ENCODE measurements at places on chromosomes 1 and 21. TPM values are rescaled to one million over a fixed set of nuclear protein-coding genes. Genes with fewer than 3 reads are reported as not detected.

IFNGR2 gene
- 89.5 TPM for polyA plus RNA-seq

FCRL1 gene
- not detected for polyA plus RNA-seq

PHC2 gene
- 51.7 TPM for polyA plus RNA-seq

ZNF683 gene
- polyA plus RNA-seq: not detected

OR2T35 gene
- polyA plus RNA-seq: not detected

SPATA1 gene
- polyA plus RNA-seq: 0.25 TPM

TDRD5 gene
- not detected for polyA plus RNA-seq

KCNAB2 gene
- polyA plus RNA-seq: 2.5 TPM

CLIC6 gene
- not detected for polyA plus RNA-seq

FBXO2 gene
- polyA plus RNA-seq: 83.7 TPM

AADACL3 gene
- polyA plus RNA-seq: not detected

SLC30A2 gene
- not detected for polyA plus RNA-seq

PGM1 gene
- 34.0 TPM for polyA plus RNA-seq

TMCC2 gene
- 0.83 TPM for polyA plus RNA-seq

C1QB gene
- polyA plus RNA-seq: not detected

TRIM45 gene
- polyA plus RNA-seq: 2.6 TPM

TNFSF18 gene
- 0.69 TPM for polyA plus RNA-seq

ICOSLG gene
- 2.2 TPM for polyA plus RNA-seq

GGPS1 gene
- polyA plus RNA-seq: 28.4 TPM

NPHS2 gene
- polyA plus RNA-seq: not detected

TTC22 gene
- polyA plus RNA-seq: 5.1 TPM

TFAP2E gene
- 0.67 TPM for polyA plus RNA-seq

C8A gene
- not detected for polyA plus RNA-seq

SELE gene
- polyA plus RNA-seq: not detected

IL19 gene
- not detected for polyA plus RNA-seq

ARHGEF10L gene
- polyA plus RNA-seq: 2.4 TPM

PLA2G2C gene
- polyA plus RNA-seq: not detected

RUSC1 gene
- polyA plus RNA-seq: 32.4 TPM

CA6 gene
- polyA plus RNA-seq: not detected

DPT gene
- not detected for polyA plus RNA-seq

TENT5C gene
- polyA plus RNA-seq: 0.10 TPM

CELA3A gene
- not detected for polyA plus RNA-seq

CYP2J2 gene
- 6.7 TPM for polyA plus RNA-seq

GPR25 gene
- polyA plus RNA-seq: not detected

CD48 gene
- 0.30 TPM for polyA plus RNA-seq

PLA2G4A gene
- 11.9 TPM for polyA plus RNA-seq

CD1E gene
- not detected for polyA plus RNA-seq

OPRD1 gene
- polyA plus RNA-seq: not detected

LCE1B gene
- polyA plus RNA-seq: 0.48 TPM

ATP6V1G3 gene
- polyA plus RNA-seq: not detected

BSND gene
- polyA plus RNA-seq: not detected

LY9 gene
- polyA plus RNA-seq: not detected

LIN28A gene
- not detected for polyA plus RNA-seq

SDHB gene
- polyA plus RNA-seq: 228 TPM

PTGER3 gene
- 0.04 TPM for polyA plus RNA-seq

ERO1B gene
- 1.5 TPM for polyA plus RNA-seq

RNU1-4 gene
- polyA plus RNA-seq: not detected

ELAPOR1 gene
- 0.21 TPM for polyA plus RNA-seq

PAX7 gene
- not detected for polyA plus RNA-seq

INTS3 gene
- polyA plus RNA-seq: 26.0 TPM

NOTCH2 gene
- 22.5 TPM for polyA plus RNA-seq

SERPINC1 gene
- polyA plus RNA-seq: 0.18 TPM

KRTAP12-2 gene
- polyA plus RNA-seq: not detected

RIIAD1 gene
- not detected for polyA plus RNA-seq

KIAA0040 gene
- polyA plus RNA-seq: 40.8 TPM

C1QC gene
- polyA plus RNA-seq: not detected

S100A9 gene
- 297 TPM for polyA plus RNA-seq

FALEC gene
- 0.13 TPM for polyA plus RNA-seq

S100A8 gene
- 1,918 TPM for polyA plus RNA-seq

Measured in keratinocyte (primary cell).